ENCODE measurements at places on chromosomes 16 and 17. TPM values are rescaled to one million over a fixed set of nuclear protein-coding genes. Genes with fewer than 3 reads are reported as not detected.

The OTOA gene
- total RNA-seq: 0.17 TPM

The ENPP7 gene
- total RNA-seq: not detected

- no peak for DNase-seq
These were observed 13.5 kb downstream of the MARCHF10 start for GRCh38 chr17:62794666-62794971.

DNA sequence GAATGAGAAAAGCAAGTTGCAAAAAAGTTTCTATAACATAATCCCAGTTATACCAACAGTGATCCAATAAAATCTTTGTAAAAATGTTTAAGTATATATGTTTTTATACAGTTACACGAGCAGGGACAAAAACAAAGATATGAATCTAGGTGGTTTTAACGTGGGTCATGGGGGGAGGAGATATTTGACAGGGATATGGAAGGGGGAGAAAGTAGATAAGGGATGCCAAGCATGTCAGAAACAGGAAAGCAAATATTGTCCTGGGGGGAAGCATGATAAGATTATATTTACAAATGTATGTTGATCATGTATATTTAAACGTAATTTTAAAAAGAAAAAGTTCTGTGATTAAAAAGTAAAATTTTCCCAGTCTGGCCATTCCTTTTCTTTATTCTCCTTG lies 43.1 kb downstream of the TNRC6C start:
- no peak for DNase-seq

- no peak for DNase-seq
These were observed 34.6 kb downstream of the GRIN2C start for GRCh38 chr17:74824961-74825627.
